Large intestine (tissue), 12 donors: ENCODE measurements at places on chromosomes 2 and 18. TPM values are rescaled to one million over a fixed set of nuclear protein-coding genes. Genes with fewer than 3 reads are reported as not detected.

Gene MREG
- 5.5 TPM for polyA plus RNA-seq

Gene ZNF385B
- 2.0 TPM for polyA plus RNA-seq

Gene DCDC2C
- polyA plus RNA-seq: 0.33 TPM

Gene FKBP7
- 21.6 TPM for polyA plus RNA-seq

Gene CABYR
- 3.3 TPM for polyA plus RNA-seq

Gene TRIP12
- 99.3 TPM for polyA plus RNA-seq

Gene CHRNA1
- 0.57 TPM for polyA plus RNA-seq

Gene DNAH6
- polyA plus RNA-seq: 1.6 TPM

Gene MRPL19
- 38.0 TPM for polyA plus RNA-seq

Gene TDRD15
- not detected for polyA plus RNA-seq

Gene TUBA3E
- polyA plus RNA-seq: 0.09 TPM

Gene CNRIP1
- polyA plus RNA-seq: 18.6 TPM
